IMR-90 (cell line): ENCODE measurements at places on chromosomes 6 and 20.
A peak's percentile ranks its signal among the peaks of the same experiment; 100 is the strongest.

GRCh38 chr20:50475681-50476292 lies 34.4 kb upstream of the PTPN1 start:
- DNase-seq: peak; percentile 45
- H3K27me3 ChIP-seq: no peaks in the 10 kb centered on the region
- no peak overlapping the region for H3K27ac ChIP-seq
- H3K4me1 ChIP-seq: peaks cover 5% of the 10 kb centered on the region
- no peaks in the 10 kb centered on the region for H3K36me3 ChIP-seq

- no peaks in the 10 kb centered on the region for H3K27me3 ChIP-seq
- H3K36me3 ChIP-seq: no peaks in the 10 kb centered on the region
- no peak overlapping the region for H3K27ac ChIP-seq
- peak; percentile 13 for DNase-seq
Measured at GRCh38 chr6:125839471-125839870, 48.7 kb downstream of the NCOA7 start.

GRCh38 chr6:108453601-108454185 lies 107.0 kb upstream of the FOXO3 start:
- H3K27ac ChIP-seq: no peak overlapping the region
- no peaks in the 10 kb centered on the region for H3K4me1 ChIP-seq
- H3K4me3 ChIP-seq: no peak overlapping the region
- no peaks in the 10 kb centered on the region for H3K36me3 ChIP-seq
- DNase-seq: peak; percentile 78

- no peak for DNase-seq
- no peak overlapping the region for H3K4me3 ChIP-seq
- H3K27me3 ChIP-seq: no peaks in the 10 kb centered on the region
- no peaks in the 10 kb centered on the region for H3K4me1 ChIP-seq
Measured at GRCh38 chr6:88248709-88249321, 82.7 kb upstream of the CNR1 start.

- H3K27me3 ChIP-seq: no peaks in the 10 kb centered on the region
- no peak overlapping the region for H3K27ac ChIP-seq
- H3K36me3 ChIP-seq: no peaks in the 10 kb centered on the region
Measured at GRCh38 chr6:97460394-97461080, 177.5 kb upstream of the MMS22L start.

DNA sequence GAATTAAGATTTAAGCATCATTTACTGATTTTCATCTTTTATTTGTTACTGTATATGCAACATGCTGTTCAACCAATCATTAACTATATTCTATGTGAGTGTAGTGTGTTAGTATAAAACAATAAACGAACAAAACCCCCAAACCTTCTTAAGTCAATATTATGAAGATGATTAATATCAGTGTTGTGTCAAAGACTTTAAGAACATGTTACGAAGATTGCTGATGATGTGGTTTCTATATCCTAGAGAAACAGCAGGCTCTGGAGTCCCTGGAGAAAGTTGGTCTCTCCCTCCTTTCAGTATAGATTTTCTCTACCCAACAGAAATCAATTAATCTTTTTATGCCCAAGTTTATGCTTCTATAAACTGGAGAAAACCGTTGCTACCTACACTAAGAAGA lies 393.8 kb upstream of the HSF2 start:
- no peaks in the 10 kb centered on the region for H3K27me3 ChIP-seq
- H3K36me3 ChIP-seq: no peaks in the 10 kb centered on the region
- 0 out of 2 replicates have a peak, but pooled peaks cover 2% of the 10 kb centered on the region for H3K4me1 ChIP-seq
- DNase-seq: no peak

- H3K4me3 ChIP-seq: no peak overlapping the region
- peaks cover 7% of the 10 kb centered on the region; the same call in 1 of the 2 replicates for H3K4me1 ChIP-seq
- no peaks in the 10 kb centered on the region for H3K36me3 ChIP-seq
- no peaks in the 10 kb centered on the region for H3K27me3 ChIP-seq
Measured at GRCh38 chr6:139251045-139251690, 40.6 kb downstream of the TXLNB start.

DNA sequence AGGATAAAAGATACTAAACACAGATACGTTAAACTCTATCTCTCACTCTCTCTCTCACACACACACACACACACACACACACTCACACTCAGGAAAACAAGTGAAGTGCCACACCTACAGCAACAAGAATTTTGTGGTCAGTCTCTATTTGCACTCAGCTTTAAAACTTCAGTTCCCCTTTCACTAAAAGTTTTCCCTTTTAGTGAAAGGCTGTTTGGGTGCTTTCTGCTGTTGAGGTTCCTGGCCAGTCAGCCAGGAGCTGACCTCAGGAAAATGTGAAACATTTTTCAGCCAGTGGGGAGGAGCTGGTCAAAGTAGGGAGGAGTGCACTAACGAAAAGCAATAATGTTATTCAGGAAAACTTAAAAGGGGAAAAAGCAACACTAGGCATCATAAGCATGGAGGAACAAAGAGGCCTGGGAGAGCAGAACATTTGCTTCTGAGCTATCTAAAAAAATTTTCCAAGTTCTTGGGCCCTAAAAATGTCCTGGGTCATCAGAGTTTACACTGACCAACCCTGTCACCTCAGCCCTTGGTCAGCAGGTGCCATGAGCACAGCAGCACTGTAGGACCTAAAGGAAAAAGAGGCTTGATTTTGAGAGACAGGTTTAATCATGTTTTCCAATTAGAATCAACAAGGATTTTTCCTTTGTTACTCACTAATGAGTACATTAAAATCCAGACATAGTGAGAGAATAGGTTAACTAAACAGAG lies 30.7 kb upstream of the NT5E start:
- no peak overlapping the region for H3K4me3 ChIP-seq
- DNase-seq: no peak
- H3K27me3 ChIP-seq: no peaks in the 10 kb centered on the region
- H3K4me1 ChIP-seq: peaks cover 36% of the 10 kb centered on the region
- H3K36me3 ChIP-seq: no peaks in the 10 kb centered on the region

DNA sequence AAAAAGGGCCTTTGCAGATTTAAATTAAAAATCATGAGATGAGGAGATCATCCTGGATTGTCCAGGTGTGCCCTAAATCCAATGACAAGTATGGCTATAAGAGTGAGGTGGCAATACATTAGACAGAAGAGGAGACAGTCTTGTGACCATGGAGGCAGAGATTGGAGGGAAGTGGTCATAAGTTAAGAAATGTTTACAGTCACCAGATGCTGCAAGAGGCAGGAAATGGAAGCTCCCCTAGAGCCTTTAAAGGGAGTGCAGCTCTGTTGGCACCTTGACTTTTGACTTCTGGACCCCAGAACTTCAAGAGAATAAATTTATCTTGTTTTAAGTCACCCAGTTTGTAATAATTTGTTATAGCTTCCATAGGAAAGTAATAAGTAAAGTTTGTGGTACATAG lies 61.1 kb downstream of the HMGN3 start:
- H3K4me1 ChIP-seq: no peaks in the 10 kb centered on the region
- no peak overlapping the region for H3K4me3 ChIP-seq
- H3K27me3 ChIP-seq: no peaks in the 10 kb centered on the region
- no peak overlapping the region for H3K27ac ChIP-seq
- H3K36me3 ChIP-seq: no peaks in the 10 kb centered on the region

DNA sequence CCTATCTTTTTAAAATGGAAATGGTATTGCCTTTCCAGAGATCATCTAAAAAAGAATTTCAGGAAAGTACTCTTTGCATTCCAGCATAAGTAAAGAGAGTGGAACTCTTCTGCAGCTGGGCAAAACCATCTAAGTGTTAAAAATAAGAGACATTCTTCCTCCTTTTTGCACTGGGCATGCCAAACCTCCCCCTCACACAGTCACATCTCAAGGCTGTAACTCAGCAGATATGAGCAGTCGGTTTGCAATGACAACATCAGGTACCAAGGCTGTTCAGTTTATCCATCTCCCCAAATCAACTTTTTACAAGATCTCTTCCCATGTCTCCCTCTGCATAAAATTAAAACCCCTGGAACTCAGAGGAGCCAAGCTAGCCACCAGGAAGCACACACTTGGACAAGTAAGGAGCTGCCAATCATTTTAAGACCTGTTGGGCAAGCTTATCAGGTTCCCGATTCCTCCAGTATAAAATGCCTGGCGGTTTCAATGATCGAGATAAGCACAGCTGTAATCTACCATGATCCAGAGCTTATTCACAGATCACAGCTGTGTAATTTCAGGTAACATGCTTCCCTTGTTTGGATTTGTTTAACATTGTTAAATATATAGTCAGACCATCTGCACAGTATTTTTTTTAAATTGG lies 23.2 kb downstream of the ID4 start:
- no peak for DNase-seq
- no peak overlapping the region for H3K4me3 ChIP-seq
- H3K4me1 ChIP-seq: no peaks in the 10 kb centered on the region
- no peak overlapping the region for H3K27ac ChIP-seq
- H3K27me3 ChIP-seq: peaks cover 3% of the 10 kb centered on the region; the same call in 1 of the 2 replicates

DNA sequence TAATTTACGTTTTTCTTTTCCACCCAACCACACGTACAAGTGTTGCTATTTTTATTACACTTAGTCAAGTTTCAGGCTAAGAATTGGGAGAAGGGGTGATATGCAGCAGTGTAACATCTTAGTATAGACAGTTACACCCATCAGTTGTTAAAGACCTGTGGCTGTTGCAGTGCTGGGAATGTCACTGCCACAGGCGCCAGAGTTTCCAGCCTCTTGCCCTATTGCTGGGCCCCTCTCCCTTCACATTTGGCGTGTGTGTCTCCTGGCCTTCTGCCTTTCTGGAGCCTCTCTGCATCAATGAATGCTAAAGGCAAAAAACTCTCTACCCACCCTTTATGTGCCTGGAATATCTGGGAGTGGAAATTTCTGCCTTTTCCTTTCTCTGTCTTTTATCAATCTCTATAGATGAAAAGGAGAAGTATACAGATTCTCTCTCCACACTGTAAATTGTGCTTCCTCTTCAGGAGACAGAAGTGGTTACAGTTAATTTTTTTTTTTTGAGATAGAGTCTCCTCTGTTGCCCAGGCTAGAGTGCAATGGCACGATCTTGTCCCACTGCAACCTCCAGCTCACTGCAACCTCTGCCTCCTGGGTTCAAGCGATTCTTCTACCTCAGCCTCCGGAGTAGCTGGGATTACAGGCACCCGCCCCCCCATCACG lies 73.0 kb downstream of the TIAM2 start:
- H3K36me3 ChIP-seq: no peaks in the 10 kb centered on the region
- H3K4me3 ChIP-seq: no peak overlapping the region
- peaks cover 10% of the 10 kb centered on the region for H3K4me1 ChIP-seq
- H3K27me3 ChIP-seq: no peaks in the 10 kb centered on the region
- DNase-seq: no peak
- H3K27ac ChIP-seq: no peak overlapping the region

- H3K27ac ChIP-seq: no peak overlapping the region
- peaks cover 8% of the 10 kb centered on the region for H3K4me1 ChIP-seq
- no peak overlapping the region for H3K4me3 ChIP-seq
- DNase-seq: no peak
Measured at GRCh38 chr6:111793711-111794111, 79.5 kb downstream of the FYN start.

DNA sequence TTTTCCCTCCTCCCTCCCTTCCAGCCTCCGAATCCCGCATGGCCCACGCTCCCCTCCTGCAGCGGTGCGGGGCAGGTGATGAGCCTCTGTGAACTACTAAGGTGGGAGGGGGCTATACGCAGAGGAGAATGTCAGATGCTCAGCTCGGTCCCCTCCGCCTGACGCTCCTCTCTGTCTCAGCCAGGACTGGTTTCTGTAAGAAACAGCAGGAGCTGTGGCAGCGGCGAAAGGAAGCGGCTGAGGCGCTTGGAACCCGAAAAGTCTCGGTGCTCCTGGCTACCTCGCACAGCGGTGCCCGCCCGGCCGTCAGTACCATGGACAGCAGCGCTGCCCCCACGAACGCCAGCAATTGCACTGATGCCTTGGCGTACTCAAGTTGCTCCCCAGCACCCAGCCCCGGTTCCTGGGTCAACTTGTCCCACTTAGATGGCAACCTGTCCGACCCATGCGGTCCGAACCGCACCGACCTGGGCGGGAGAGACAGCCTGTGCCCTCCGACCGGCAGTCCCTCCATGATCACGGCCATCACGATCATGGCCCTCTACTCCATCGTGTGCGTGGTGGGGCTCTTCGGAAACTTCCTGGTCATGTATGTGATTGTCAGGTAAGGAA lies at the start of gene OPRM1:
Gene OPRM1 (plus strand): TSS at position 10 of the 612 bp plus-strand sequence. CDS start 305 bp downstream, at position 315.
- no peaks in the 10 kb centered on the region for H3K4me1 ChIP-seq
- DNase-seq: no peak
- H3K27ac ChIP-seq: no peak within 1 kb of the TSS
- no peak within 1 kb of the TSS for H3K4me3 ChIP-seq

DNA sequence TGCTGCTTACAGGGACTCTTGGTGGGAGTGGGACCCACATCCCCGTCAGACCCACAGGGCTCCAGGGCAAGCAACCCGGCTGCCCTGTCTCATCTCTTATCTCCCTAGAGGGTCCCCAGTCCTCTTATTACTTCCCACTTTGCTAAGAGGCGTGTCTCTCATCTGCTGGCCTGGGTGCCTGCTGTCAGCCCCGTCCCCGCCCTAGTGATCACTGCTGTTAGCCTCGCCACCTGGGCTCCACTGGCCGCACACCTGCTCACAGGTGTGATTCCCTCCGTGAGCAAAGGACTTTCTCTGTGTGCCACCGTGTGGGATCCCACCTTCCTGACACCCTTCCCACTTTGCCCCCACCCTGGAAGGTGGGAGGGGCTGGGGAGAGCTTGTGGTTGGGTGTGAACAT lies 57.6 kb downstream of the TCP11 start:
- no peak overlapping the region for H3K4me3 ChIP-seq
- DNase-seq: no peak
- H3K27ac ChIP-seq: no peak overlapping the region
- no peaks in the 10 kb centered on the region for H3K27me3 ChIP-seq
- no peaks in the 10 kb centered on the region for H3K4me1 ChIP-seq

DNA sequence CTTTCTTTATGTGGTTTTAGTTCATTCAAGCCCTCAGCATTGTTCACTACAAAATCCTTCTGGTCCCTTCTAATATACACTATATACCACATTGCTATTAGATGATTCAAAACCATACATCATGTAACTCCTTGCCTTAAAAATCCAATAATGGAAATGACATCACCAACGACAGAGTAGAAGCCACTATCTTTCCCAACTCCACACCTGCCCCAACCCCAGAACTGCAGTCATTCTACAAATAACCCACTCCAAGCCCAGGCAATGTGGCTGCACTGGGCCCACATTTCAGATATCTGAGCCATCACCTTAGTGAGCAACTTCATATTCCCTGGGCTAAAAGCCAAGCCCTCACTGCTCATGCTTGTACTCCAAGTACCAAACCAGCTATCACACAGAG lies 22.6 kb upstream of the RUNX2 start:
- no peaks in the 10 kb centered on the region for H3K4me1 ChIP-seq
- DNase-seq: peak; percentile 62
- H3K36me3 ChIP-seq: no peaks in the 10 kb centered on the region
- H3K27ac ChIP-seq: no peak overlapping the region
- H3K4me3 ChIP-seq: no peak overlapping the region

DNA sequence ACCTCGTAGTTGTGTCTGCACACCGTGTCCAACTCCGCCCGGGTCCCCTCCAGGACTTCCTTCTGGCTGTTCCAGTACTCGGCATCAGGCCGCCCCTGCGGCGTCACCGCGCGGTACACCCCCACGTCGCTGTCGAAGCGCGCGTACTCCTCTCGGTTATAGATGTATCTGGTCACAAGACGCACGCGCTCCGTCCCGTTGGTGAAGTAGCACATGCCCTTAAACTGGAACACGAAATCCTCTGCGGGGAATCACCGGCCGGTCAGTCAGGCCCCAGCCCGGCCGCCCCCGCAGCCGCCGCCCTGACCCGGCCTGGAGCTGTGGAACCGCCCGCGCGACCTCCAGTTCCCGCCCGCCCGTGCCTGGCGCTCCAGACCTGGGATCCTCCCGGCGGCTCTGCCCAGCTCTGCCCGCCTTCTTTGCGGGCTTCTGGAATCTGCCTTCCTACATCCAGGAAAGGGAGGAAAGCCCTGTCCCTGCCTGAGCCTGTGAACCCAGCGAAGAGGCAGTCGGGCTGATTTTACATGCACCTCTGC lies 1.6 kb downstream of the HLA-DQB1 start:
- H3K36me3 ChIP-seq: no peaks in the 10 kb centered on the region
- no peak overlapping the region for H3K4me3 ChIP-seq
- no peak for DNase-seq
